ENCODE measurements at places on chromosomes 7 and 10. TPM values are rescaled to one million over a fixed set of nuclear protein-coding genes. Genes with fewer than 3 reads are reported as not detected.

GRCh38 chr10:12308736-12309375, 40.5 kb upstream of the CAMK1D start:
- no peaks in the 10 kb centered on the region for H3K4me1 ChIP-seq
- no peak overlapping the region for H3K4me3 ChIP-seq
- no peaks in the 10 kb centered on the region for H3K27me3 ChIP-seq
- H3K27ac ChIP-seq, result no peak overlapping the region

DNA sequence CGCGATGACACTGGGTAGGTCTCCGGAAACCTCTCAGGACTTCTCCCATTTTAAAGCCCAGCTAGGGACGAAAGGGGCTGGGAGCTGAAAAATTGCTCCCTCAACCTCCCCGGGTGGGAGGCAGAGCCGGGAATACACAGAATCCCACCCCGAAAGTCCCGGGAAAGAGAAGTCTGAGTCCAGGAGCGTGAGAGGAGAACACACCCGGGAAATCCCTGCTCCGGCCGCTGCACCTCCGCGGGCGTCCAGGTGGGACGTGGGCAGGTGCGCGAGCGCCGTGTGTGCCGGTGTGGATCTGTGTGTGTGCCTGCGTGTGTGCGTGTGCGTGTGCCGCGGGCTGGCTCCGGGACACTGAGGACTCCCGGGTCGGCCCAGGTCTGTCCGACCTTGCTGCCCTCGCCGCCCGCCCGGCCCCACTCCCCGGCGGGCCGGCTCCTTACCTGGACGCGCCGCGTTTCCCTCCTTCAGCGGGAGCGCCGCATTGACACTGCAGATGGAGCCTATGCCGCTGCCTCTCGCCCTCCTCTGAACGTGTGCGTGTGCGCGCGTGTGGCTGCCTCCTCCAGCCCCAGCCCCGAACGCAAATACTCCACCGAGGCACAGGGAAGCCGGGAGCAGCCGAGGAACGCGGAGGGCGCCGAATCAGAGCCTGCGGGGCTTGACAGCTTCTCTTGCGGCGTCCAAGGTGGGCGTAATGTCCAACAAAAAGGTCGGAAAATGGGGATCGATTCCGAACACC, at the start of gene PLXNA4:
Gene PLXNA4, minus strand, starts transcription at position 489 of the 739 bp plus-strand sequence. CDS start 67,777 bp downstream, outside the sequence.
- no peaks in the 10 kb centered on the region for H3K36me3 ChIP-seq
- H3K4me1 ChIP-seq, result no peaks in the 10 kb centered on the region
- H3K27me3 ChIP-seq, result peaks cover 63% of the 10 kb centered on the region
- no peak within 1 kb of the TSS for H3K27ac ChIP-seq
- H3K4me3 ChIP-seq, result no peak within 1 kb of the TSS

DNA sequence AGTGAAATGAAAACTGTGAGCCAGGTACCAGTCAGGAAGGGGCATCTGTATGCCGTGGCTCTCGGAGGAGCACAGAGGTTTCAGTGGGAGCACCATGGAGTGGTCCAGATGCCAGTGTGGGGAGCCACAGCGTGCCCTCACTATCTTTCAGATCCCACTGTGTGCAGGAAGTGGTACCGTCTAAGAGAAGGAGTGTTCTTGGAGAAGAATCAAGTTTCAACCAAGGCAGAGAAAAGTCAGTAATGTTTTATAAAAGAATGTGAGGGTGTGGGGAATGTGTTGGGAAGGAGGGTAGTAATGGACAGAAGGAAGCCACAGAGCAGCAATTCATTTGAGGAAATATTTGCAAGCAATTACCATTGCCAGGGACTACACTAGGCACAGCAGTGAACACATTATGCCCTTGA, 35.6 kb downstream of the PRKAR2B start:
- no peak for DNase-seq
- 0 out of 2 replicates have a peak, but pooled peaks cover 2% of the 10 kb centered on the region for H3K27me3 ChIP-seq
- no peaks in the 10 kb centered on the region for H3K36me3 ChIP-seq
- no peak overlapping the region for H3K4me3 ChIP-seq
- no peaks in the 10 kb centered on the region for H3K4me1 ChIP-seq

DNA sequence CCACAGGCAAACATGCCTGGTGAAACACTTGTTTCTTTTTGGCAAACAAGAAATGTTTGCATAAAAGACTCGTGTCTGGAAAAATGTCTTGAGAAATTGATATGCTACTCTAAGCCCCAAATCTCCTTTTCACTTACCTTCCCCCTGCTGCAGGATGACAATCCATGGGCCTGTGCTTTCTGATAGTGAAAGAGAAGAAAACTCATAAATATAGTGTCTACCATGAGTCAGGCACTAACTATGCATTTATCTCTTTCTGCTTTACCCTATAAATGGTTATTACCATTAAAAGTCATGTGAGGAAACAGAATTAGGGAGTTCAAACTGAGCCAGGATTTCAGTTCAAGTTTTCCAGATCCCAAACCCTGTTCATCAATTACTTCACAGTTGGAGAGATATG, 6.6 kb upstream of the TARP start:
- peaks cover 4% of the 10 kb centered on the region for H3K27me3 ChIP-seq
- DNase-seq, result no peak
- H3K36me3 ChIP-seq, result no peaks in the 10 kb centered on the region
- no peak overlapping the region for H3K27ac ChIP-seq
- H3K4me3 ChIP-seq, result no peak overlapping the region

GRCh38 chr7:146510088-146510680, 393.6 kb downstream of the CNTNAP2 start:
- no peak for DNase-seq
- H3K27ac ChIP-seq, result no peak overlapping the region
- H3K4me3 ChIP-seq, result no peak overlapping the region
- H3K36me3 ChIP-seq, result no peaks in the 10 kb centered on the region
- H3K27me3 ChIP-seq, result no peaks in the 10 kb centered on the region

- H3K4me3 ChIP-seq, result no peak overlapping the region
- no peaks in the 10 kb centered on the region for H3K4me1 ChIP-seq
- no peaks in the 10 kb centered on the region for H3K27me3 ChIP-seq
Measured at GRCh38 chr10:72557362-72557761, 68.5 kb downstream of the MICU1 start.

GRCh38 chr10:45374350-45375052, 485 bp downstream of the ALOX5 start:
- H3K4me1 ChIP-seq, result peaks cover 5% of the 10 kb centered on the region
- no peak overlapping the region for H3K4me3 ChIP-seq
- H3K27me3 ChIP-seq, result peaks cover 33% of the 10 kb centered on the region
- H3K27ac ChIP-seq, result no peak overlapping the region
- no peaks in the 10 kb centered on the region for H3K36me3 ChIP-seq

DNA sequence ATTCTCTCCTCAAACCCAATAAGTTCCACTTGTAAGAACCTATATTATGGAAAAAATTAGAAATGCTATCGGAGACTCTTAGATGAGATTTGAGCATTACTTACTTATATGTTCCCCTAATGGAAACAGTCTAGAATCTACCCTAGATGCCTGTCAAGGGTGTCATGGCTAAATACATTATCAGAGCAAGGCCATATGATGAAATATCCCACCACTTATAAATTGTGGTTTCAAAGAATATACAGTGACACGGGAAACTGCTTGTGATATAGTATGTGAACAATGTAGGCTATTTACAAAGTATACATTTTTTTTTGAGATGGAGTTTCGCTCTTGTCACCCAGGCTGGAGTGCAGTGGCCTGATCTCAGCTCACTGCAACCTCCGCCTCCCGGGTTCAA, 46.3 kb upstream of the CTBP2 start:
- no peaks in the 10 kb centered on the region for H3K4me1 ChIP-seq
- no peaks in the 10 kb centered on the region for H3K36me3 ChIP-seq
- DNase-seq, result no peak
- H3K27me3 ChIP-seq, result no peaks in the 10 kb centered on the region

GRCh38 chr7:35353481-35353880, 99.6 kb upstream of the TBX20 start:
- no peaks in the 10 kb centered on the region for H3K4me1 ChIP-seq
- DNase-seq, result no peak
- no peaks in the 10 kb centered on the region for H3K36me3 ChIP-seq
- no peak overlapping the region for H3K4me3 ChIP-seq
- no peak overlapping the region for H3K27ac ChIP-seq

- no peak overlapping the region for H3K27ac ChIP-seq
- no peaks in the 10 kb centered on the region for H3K4me1 ChIP-seq
- no peaks in the 10 kb centered on the region for H3K27me3 ChIP-seq
- no peak overlapping the region for H3K4me3 ChIP-seq
Measured at GRCh38 chr7:129210989-129211312, 13.9 kb upstream of the AHCYL2 start.

GRCh38 chr10:110456046-110456445, 41.7 kb upstream of the DUSP5 start:
- H3K4me1 ChIP-seq, result peaks cover 34% of the 10 kb centered on the region
- DNase-seq, result no peak
- H3K27ac ChIP-seq, result no peak overlapping the region
- H3K4me3 ChIP-seq, result no peak overlapping the region
- H3K36me3 ChIP-seq, result no peaks in the 10 kb centered on the region
- no peaks in the 10 kb centered on the region for H3K27me3 ChIP-seq

DNA sequence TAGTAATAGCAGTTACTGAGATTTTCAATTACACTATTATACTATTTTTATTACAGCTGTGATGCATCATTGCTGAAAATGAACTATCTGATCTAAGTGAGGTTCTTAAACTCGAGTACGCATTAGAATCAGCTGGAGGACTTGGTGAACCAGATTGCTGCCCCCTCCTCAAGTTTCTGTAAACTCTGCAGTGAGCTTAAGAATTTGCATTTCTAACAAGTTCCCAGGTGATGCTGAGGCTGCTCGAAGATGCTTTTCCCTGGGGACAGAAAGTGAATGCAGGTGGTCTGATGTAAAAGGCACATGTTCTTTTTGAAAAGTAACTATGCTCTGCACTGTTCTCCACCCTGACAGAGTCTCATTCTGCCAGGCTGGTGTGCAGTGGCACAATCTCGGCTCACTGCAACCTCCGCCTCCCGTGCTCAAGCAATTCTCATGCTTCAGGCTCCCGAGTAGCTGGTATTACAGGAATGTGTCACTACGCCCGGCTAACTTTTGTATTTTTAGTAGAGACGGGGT, 12.5 kb downstream of the RNF133 start:
- H3K36me3 ChIP-seq, result no peaks in the 10 kb centered on the region
- no peak overlapping the region for H3K4me3 ChIP-seq
- DNase-seq, result no peak

- 0 out of 2 replicates have a peak, but pooled peaks cover 4% of the 10 kb centered on the region for H3K27me3 ChIP-seq
- no peak overlapping the region for H3K27ac ChIP-seq
- no peak overlapping the region for H3K4me3 ChIP-seq
- H3K36me3 ChIP-seq, result no peaks in the 10 kb centered on the region
Measured at GRCh38 chr10:11706895-11707567, 35.2 kb upstream of the ECHDC3 start.

DNA sequence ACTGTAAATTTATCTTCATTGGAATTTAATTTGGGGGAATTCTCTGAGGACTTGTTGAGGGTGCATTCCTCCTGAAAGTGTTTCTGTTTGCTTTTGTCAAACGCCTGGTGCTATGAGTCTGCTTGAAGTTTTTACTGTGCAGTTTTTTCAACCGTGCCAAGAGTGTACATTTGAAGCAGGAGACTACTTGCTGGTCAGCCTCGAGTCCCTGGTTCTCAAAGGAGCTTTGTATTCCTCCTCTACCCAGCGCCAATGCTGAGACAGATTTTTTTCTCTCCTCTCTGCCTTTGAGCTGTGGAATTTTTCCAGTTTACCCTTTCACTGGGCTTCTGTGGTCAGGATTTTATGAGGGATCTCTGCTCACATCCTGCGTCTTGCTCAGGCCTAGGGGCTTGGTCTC, 62.1 kb downstream of the NPY start:
- no peak overlapping the region for H3K4me3 ChIP-seq
- no peak overlapping the region for H3K27ac ChIP-seq
- no peaks in the 10 kb centered on the region for H3K4me1 ChIP-seq
- no peaks in the 10 kb centered on the region for H3K36me3 ChIP-seq
- no peaks in the 10 kb centered on the region for H3K27me3 ChIP-seq
- DNase-seq, result no peak

DNA sequence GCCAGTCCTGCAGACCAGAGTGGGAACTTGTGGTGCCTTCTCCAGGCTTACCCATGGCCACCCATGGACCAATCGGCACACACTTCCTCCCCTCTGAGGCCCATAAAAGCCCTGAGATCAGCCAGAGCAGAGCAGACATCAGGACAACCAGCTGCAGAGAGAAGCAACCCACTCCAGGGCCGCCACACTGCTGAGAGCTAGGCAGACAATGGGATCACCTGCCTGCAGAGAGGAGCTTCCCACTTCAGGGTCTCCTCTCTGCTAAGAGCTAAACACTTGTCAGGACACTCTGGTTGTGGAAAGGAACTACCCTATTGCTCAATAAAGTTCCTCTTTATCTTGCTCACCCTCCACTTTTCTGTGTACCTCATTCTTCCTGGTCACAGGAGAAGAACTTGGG, 34.0 kb downstream of the C7orf25 start:
- no peaks in the 10 kb centered on the region for H3K27me3 ChIP-seq
- DNase-seq, result no peak
- H3K4me1 ChIP-seq, result no peaks in the 10 kb centered on the region
- no peaks in the 10 kb centered on the region for H3K36me3 ChIP-seq

GRCh38 chr10:60950300-60950699, 6.3 kb upstream of the RHOBTB1 start:
- H3K36me3 ChIP-seq, result no peaks in the 10 kb centered on the region
- DNase-seq, result no peak
- no peak overlapping the region for H3K27ac ChIP-seq
- no peaks in the 10 kb centered on the region for H3K27me3 ChIP-seq
- peaks cover 6% of the 10 kb centered on the region for H3K4me1 ChIP-seq

- H3K27ac ChIP-seq, result no peak within 1 kb of the TSS
- 0 out of 2 replicates have a peak, but pooled peaks cover 3% of the 10 kb centered on the region for H3K4me1 ChIP-seq
- H3K36me3 ChIP-seq, result no peaks in the 10 kb centered on the region
- DNase-seq, result no peak
Measured at GRCh38 chr10:49610114-49610457, at the start of gene SLC18A3. Gene SLC18A3, plus strand, starts transcription at chr10:49610310. Its CDS starts 431 bp downstream, at chr10:49610741.

DNA sequence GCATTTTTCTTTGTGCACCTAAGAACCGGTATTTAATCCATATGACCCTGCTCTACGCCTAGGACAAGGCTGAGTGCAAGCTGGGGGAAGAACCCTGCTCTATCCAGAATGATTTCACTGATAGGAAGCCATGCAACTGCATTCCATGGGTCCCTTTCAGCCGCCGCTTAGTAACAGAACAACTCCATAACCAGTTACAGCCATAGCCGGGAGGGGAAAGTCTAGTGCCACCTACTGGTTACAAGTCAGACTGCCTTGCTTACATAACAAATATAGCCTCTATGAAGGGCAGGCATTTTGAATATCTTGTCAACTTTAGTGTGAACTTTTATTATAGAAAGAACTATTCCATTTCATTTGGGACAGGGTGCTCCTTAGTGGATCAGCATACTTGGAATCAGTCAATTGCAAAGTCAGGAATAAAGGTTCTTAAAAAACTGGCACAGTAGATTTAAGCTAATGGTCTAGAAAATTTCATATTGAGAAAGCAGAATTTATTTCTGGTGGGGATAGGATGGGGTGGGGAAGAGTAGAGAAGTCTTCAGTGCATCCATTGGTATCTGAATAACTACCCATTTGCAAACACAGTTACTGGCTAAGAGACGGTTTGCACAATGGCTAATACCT, 521.7 kb downstream of the ADRA2A start:
- no peak overlapping the region for H3K27ac ChIP-seq
- H3K36me3 ChIP-seq, result no peaks in the 10 kb centered on the region
- DNase-seq, result peak; percentile 57
- H3K27me3 ChIP-seq, result no peaks in the 10 kb centered on the region
- H3K4me3 ChIP-seq, result no peak overlapping the region

DHX32 gene
- 31.0 TPM for total RNA-seq

GALNT17 gene
- not detected for total RNA-seq

NPY4R gene
- 0.71 TPM for total RNA-seq

PDE1C gene
- total RNA-seq, result not detected

UCN3 gene
- total RNA-seq, result not detected

RTKN2 gene
- total RNA-seq, result 3.3 TPM

PAPOLB gene
- total RNA-seq, result not detected

SAMD9 gene
- total RNA-seq, result 11.1 TPM

VWDE gene
- total RNA-seq, result not detected

FGFBP3 gene
- total RNA-seq, result not detected

CWF19L1 gene
- 63.5 TPM for total RNA-seq

CUL2 gene
- total RNA-seq, result 36.5 TPM

HPSE2 gene
- not detected for total RNA-seq
